Left lung (tissue), 14 donors: ENCODE measurements at places on chromosomes 6 and 20. TPM values are rescaled to one million over a fixed set of nuclear protein-coding genes. Genes with fewer than 3 reads are reported as not detected.

Gene TCF15
- polyA plus RNA-seq = 1.7 TPM

- DNase-seq = no peak
Observed at GRCh38 chr20:4187147-4187546, 171.8 kb upstream of the RNF24 start.

Gene TRIM40
- polyA plus RNA-seq = not detected

DNA sequence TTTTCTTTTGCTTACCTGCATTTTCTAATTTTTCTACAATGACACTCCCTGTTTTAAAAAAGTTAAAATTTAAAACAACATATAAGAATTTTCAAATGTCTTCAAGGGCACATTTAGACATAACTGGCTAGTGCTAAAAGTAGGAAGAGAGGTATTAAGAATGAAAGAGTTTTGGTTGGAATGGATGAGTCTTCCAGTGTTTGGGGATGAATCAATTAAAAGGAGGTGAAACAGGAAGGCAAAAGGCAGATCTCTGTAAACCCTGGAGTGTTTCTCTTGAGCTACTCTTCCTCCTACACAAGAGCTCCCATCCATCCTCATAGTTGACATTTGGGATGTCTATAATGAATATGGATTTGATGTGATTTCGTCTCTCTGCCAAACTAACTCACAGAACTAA, 238.5 kb upstream of the SUPT3H start:
- DNase-seq = no peak

DNA sequence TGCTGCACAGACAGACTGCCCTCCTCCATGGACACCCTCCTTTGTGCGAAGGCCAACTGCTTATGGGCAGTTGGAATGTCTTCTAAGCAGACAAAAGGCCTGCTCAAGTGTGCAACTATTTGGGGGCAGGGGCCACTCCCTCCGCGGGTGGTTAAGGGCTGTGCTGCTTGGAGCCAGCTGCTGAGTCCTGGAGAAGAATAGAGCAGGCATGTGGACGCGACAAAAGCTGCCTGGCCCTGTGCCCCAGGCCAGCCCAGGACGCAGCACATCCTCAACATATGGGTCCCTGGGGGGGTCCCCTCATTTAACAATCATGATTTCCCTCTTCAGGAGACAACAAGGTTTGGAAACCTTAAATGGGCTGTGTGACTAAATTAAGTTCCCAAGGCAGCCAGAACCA, 45.5 kb upstream of the ENTPD6 start:
- DNase-seq = peak; percentile 43

Gene FAM209A
- 0.39 TPM for polyA plus RNA-seq

DNA sequence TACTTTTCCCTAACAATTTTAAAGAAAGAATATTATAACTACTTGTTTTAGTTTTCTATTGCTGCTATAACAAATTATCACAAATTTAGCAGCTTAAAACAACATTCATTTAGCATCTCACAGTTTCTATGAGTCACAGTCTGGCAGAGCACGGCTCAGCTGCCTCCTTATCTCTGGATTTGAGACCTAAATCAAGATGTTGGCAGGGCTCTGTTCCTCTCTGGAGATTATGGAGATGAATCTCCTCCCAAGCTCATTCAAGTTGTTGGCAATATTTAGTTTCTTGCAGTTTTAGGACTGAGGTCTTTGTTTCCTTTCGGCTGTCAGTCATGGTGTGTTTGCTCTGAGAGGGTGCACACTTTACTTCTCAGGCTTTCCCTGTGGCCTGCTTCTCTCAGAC, 1065.8 kb upstream of the EYS start:
- DNase-seq = no peak

DNA sequence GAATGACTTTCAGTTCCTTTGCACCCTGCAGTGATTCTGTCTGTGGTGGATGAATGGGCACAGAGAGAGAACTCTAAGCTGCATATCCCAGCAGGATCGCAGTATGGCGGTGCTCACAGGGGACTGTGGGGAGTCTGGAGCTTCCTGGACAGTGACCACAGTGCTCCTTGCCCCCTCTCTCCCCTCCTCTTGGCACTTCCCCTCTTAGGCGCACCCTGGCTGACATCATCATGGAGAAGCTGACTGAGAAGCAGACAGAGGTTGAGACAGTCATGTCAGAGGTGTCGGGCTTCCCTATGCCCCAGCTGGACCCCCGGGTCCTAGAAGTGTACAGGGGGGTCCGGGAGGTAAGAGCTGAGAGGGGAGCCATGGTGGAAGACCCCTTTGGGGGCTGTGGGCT, 8.6 kb downstream of the BYSL start:
- DNase-seq = no peak

GRCh38 chr6:45420909-45421708, 43.4 kb upstream of the SUPT3H start:
- DNase-seq = no peak

GRCh38 chr20:64167676-64168075, 3.4 kb downstream of the MYT1 start:
- DNase-seq = no peak

Gene GLP1R
- 0.85 TPM for polyA plus RNA-seq

Gene LPA
- 0.04 TPM for polyA plus RNA-seq

- DNase-seq = no peak
Observed at GRCh38 chr20:31572042-31572700, 32.9 kb upstream of the ID1 start.

Gene NRM
- 37.0 TPM for polyA plus RNA-seq

GRCh38 chr6:452301-453067, 60.9 kb downstream of the IRF4 start:
- DNase-seq = no peak

Gene SMLR1
- polyA plus RNA-seq = 0.17 TPM

DNA sequence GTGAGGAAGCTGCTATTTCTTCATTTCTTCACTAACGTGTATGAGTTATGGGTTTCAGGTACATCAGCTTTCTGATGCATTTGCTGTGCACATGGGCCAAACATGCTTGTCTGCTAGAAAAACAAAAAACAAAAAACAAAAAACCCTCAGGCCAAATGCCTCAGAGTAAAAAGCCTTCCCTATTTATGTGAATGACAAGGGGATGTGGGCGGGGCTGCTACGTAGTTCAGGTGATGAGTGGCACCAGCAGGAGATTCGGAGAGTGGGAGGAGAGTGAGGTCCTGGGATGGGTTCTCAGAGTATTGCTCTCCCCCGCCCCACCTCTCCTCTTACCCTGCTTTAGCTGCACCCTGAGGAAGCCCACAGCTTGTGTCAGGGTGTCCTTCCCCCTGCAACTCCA, 596.8 kb upstream of the JAG1 start:
- DNase-seq = peak; percentile 14

Gene KIF25
- polyA plus RNA-seq = 10.2 TPM
